Tibial nerve (tissue), 4 donors: ENCODE measurements at places on chromosomes 4 and X. TPM values are rescaled to one million over a fixed set of nuclear protein-coding genes. Genes with fewer than 3 reads are reported as not detected.

- no peak for DNase-seq
Observed at GRCh38 chr4:169219440-169219839, 51.3 kb downstream of the SH3RF1 start.

- DNase-seq, result no peak
Observed at GRCh38 chr4:105496899-105497298, 23.0 kb upstream of the PPA2 start.

GRCh38 chr4:140344621-140345020 is 28.8 kb upstream of the SCOC start:
- DNase-seq, result no peak

- DNase-seq, result no peak
Observed at GRCh38 chrX:150238632-150239382, 124.3 kb upstream of the MAMLD1 start.

DNA sequence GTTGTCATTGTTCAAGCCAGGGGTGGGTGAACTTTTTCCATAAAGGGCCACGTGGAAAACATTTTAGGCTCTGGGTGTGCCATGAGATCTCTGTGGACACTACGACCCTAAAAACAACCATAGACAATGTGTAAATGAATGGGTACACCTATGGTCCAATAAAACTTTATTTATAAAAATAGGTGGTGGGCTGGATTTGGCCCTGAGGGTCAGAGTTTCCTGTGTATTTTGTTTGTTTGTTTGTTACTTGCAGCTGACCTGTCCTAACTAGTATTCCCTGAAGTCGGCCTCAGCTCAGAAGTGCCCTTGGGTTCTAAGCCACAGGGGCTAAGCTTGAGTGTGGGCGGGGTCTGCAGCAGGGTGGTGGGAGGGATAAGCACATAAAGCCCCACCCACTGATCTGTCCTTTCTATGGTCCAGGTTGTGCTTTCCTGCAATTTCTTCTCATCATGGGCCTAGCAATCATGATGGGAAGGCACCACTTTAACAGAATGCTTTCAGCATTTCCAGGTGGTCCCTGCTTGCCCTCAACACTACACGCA is 17.2 kb upstream of the DRD5 start:
- no peak for DNase-seq

Gene KLHL13
- total RNA-seq, result 3.0 TPM
